ENCODE measurements at places on chromosomes 16 and 17.

DNA sequence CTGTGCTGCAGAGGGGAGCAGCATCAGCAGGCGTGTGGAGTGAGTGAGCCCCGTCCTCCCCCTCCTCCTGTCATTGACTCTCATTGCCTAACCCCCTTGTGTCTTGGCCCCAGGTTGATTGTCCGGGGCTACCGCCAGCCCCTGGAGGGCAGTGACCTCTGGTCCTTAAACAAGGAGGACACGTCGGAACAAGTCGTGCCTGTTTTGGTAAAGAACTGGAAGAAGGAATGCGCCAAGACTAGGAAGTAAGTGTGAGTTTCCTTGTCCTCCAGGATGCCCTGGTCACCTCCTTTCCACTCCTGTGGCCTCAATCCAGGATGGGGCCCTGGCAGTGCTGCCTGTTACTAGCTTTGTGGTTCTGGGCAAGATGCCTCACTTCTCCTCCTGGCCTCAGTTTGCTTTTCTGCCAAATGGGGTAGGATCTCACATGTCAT, 87.0 kb downstream of the ABCC1 start:
- no peak for DNase-seq

- DNase-seq: no peak
These were observed 85.6 kb downstream of the OMG start for GRCh38 chr17:31211352-31212012.

GRCh38 chr16:22671301-22672076, 142.5 kb upstream of the HS3ST2 start:
- DNase-seq: no peak

- peak; percentile 95 for DNase-seq
These were observed 14.3 kb downstream of the SPATA32 start for GRCh38 chr17:45247429-45248131.

DNA sequence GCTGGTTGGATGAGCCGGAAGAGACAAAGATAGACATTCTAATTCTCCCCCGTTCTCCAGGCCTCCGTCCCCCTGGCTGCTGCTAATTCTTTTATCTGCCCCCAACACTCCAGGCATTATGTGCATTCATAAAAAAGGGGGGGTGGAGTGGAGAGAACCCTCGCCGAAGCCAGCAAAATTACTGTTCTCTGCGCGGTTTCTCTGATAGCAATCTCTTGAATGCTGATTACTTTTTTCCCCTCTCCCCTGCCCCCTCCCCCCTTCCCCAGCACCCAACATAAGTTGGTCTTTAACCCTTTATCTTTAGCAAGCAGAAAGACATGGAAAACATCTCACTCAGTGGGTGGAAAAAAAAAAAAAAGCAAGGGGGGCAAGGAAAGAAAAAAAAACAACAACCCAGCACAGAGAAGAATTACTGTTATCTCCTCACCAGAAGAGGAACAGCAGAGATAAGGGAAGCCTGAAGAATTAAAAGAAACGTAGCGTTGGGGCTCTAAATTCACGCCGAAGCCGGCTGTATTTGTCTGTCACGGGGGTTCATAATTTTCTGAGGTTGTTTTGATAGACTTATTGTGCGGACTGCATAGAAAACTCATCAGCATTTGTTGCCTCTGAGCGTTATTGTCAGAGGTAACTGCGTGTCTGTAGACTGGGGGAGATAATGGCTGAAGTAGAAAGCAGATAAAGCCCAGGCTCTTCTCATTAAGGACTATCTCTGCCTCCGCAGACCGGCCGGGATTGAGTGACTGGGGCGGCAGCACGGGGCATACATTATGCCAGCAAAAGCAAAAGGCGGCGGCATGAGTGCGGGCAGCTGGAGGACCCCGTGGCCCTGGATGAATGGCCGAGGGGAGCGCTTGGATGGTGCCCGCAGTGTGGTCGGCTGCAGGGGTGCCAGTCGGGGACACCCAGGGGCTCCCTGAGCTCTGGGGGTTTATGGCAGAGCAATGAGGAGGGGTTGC, 126.9 kb downstream of the MRM1 start:
- no peak for DNase-seq

DNA sequence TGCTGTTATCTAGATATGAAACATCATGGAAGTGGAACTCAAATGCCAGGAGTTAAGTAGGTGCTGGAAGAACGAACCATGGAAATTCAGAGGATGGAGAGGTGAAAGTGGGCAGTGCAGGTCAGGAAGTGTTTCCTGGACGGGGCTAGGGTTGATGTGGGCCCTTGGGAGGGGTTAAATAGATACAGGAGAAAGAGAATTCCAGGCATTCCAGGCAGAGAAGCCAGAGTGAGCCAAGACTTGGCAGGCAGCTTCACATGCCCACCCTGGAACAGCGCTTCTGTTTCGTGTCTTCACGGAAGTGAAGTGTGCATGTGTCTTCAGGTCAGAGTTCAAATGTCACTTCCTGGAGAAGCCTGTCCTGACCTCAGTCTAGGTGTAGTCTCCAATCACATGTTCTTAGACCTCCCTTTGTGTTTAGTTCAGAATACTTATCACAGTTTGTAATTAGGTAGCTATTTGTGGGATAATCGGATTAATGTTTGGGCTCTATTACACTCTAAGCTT, 41.3 kb downstream of the GP2 start:
- DNase-seq: no peak

DNA sequence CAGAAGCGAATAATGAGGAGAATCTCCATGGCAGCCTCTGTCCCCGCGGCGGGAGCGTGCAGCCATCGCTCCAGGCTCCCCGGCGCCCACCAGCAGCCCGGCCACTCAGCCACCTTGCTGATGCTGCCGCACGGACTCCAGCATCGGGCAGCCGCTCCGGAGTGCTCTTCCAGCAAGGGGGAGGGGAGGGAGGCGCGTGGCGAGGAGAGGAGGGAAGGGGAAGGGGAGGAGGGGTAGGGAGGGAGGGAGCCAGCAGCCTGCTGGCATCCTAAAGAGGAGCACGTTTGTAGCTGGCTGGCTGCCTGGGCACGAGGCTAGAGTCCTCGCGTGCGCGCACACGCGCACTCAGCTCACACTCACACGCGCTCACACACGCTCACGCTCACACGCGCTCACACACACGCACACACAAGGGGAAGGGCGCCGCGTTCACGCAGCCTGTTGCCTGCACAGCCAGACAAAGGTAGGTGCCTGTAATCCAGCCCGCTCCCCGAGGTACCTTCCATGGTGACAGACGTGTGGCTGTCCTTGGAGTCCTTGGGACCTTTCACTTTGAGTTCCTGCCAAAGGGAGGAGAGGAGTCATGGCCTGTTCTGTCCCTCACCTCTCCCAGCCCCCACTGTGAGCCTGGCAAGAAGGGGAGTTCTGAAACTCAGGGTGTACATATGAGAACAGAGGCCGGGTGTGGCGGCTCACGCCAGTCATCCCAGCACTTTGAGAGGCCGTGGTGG, 82.1 kb downstream of the TIMM22 start:
- no peak for DNase-seq

DNA sequence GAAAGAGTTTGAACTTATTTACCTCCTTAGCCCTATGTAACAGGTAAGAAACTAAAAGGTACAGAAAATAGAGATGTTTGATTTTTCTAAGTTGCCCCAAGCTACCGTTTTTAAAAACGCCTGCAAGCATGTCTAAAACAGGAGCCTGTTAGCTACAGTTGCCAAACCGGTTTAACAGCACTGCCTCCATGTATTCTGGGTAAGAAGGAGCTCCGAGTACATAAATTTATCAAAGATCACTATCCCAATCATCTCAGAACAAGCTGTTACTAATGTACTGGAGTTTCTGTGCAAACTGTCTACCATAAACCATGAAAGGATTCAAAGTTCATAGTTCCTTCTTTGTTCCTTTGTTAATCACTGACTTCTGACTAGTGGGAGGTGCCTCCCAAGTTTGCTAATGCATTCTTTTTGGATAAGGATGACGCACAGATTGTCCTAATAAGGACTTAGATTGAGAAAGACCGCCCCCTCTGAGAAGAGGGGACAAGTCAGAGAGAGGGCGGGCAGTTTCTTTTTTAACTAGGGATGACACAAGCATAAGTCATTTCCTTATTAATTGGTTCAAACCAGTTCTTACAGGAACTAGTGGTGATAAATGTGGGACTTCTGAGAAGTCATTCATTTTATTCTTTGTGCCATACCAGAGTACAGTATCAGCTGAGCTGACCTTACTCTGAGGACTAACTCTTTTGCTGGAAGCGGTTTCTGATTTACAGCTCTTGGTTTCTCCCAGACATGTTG, 55.3 kb downstream of the TUBD1 start:
- DNase-seq: no peak

DNA sequence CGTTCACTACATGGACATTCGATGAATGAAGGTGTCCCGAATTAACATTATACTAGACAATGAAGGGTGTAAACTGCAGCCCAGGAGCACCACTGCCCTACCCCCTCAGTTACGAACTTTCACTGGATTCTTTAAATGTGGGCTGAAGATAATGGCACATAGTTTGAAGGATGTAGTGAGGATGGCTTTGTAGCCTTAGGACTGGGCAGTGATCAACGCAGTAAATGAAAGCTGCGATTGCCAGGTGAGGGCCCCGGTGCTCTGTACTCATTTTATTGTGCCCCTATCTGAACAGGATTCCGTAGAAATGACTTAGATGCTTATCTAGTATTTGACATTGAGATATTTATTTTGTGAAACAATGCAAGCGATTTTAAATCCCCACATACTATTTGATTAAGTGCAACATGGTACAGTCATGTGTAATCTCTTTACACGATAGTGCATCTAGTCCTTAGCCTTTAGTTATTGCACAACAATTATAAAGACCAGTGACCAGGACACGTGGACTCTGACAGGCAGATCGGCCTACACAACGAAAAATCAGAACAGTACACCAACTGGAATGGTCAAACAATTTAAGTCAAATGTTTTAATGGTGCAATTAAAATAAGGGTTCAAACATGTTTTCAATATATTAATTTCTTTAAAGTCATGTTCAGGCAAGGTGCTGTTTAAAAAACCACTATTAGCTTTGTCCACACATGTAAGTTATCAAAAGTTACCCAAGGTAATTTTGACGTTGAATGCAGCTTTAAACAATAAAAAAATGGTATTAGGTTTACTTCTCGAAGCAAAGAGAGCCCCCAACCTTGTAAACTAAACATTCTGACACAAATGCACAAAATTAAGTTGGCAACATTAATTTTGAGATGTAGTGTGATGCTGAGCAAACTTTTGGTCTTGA, 17.4 kb upstream of the ERN1 start:
- no peak for DNase-seq

GRCh38 chr17:73342541-73343167, 30.9 kb upstream of the CDC42EP4 start:
- no peak for DNase-seq

- no peak for DNase-seq
These were observed 33.4 kb upstream of the MMD start for GRCh38 chr17:55454906-55455474.

DNA sequence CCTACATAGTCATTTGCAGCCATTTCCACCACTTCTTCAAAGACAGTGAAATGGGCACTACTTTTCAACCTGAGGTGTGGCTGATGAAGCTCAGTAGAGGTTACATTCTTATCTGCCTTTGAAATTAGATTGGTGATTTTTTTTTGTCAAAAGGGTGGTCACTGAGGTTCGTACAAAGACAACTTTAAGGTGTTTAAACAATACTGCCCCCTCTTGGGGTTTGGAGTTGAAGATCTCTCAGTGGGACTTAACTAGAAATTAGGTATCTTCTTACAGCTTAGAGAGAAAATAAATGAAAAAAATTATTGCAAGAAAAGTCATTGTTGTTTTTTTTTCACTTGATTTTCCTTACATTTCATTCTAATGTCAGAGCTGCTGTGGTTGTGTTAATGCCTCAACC, 713.2 kb downstream of the CDH11 start:
- DNase-seq: no peak

DNA sequence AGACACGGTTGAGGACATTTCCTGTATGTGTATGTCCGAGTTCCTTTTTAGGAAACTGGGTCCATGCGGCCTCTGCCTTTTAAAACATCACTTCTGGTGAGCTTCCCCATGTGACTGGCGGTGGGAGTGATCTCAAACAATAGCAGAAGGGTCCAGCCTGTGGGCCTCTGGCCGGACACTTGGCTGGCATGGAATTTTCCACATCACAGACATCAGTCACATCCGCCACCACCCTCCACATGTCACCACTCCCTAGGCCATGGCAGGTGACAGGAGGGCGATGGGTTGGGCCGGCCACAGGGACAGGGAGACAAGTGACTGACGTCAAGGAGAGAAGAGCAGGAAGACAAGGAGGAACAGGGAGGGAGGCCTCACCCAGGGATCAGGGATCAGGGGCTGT, 83.7 kb downstream of the DNAH17 start:
- DNase-seq: no peak

DNA sequence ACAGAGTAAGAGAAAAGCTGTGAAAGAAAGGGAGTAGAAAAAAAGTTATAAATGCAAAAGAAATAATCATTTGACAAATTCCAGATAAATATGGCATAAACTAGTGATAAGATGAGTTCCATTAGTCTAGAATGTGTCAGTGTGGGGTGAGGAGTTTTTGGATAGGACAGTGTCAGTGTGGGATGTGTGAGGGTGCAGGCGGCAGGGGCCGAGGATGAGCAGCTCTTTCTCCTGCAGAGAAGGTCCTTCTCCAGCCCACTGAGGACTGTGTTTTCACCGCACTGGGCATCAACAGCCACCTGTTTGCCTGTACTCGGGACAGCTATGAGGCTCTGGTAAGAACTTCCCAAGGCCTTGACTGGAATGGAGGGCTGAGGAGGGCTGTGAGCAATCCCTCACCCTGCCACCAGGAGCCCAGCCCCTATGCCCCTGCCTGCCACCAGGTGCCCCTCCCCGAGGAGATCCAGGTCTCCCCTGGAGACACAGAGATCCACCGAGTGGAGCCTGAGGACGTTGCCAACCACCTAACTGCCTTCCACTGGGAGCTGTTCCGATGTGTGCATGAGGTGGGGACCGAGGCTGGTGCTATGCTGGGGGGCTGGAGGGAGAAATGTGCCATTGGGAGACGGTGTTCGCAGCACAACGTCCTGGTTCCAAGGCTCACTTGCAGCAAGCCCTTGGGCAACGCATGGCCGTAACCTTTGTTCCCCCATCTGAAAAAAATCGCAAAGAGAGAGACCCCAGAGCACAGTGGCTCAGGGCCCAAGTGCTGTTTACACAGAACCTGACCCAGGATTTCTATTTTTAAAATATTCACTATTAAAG, 13.1 kb downstream of the RAPGEFL1 start:
- peak; percentile 27 for DNase-seq
